ENCODE measurements at places on chromosomes 3 and 15.

GRCh38 chr3:138732456-138732855, 102.3 kb downstream of the PIK3CB start:
- no peak for DNase-seq

- no peak for DNase-seq
These were observed 1.1 kb downstream of the DNAJB11 start for GRCh38 chr3:186571644-186572013.

DNA sequence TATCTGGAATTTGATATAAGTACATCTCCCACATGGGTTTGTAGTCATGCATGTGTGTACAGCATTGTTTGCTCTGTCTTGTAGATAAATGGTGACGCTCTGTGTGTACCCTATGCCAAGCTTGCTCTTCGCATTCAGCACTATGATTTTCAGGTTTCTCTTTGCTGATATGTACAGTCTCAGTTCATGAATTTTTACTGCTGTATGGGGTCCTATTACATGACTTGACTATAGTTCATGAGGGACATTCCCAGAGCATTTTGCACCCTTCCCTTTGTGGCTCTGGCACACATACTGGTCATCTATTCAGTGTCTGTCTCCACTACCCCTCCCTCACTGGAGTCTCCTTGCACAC, 132.7 kb downstream of the EEFSEC start:
- DNase-seq, result no peak

DNA sequence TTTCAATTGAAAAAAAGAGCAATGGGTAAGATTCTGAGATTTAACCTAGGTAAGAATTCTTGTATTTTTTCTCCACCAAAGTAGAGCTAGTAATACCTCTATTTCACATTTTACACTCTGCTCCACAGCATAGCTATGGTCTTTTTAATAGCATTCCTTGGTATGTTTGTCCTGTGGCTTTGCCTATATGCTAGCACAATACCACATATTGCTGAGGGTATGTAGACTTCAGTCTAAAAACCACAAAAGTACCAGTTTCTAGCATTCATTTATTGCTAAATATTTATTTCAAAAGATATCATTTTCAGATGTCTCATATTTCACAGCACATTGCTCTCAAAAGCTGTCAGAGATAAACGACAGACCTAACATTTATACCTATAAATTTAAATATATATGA, 18.2 kb upstream of the EOGT start:
- DNase-seq, result no peak

GRCh38 chr3:193716150-193716549, 123.1 kb downstream of the OPA1 start:
- no peak for DNase-seq

DNA sequence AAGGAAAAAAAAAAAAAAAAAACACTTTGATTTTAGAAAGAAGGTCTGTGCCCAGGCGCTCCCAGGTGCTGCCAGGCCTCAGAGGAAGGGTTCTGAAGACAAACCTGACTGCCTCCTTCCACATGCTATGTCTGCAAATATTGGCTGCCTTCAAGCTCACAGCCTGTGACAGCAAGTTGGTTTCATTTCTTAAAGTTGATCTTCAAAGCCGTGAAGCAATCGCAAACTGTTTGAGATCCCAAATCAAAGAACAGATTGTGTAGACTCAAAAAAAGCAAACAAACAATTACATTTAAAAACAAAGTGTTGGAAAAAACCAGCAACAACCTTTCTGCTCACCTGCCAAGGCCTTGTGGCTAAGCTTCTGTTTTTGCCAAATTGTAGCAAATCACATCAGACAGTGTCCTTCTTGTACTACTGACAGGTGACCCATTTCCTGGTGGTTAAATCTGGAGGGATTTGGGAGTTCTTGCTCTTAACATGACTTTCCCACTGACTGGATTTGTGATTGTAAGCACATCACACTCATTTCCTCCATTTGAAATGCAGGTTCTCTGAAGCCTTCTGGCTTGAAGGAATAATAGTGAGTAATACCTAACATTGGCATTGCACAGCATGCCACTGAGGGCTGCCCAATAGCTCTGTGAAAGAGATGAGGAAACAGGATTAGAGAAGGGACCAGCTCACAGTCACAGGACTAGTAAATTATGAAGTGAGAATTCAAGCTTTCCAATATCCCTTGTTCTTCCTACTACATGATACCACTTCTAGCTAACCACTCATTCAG, 502.4 kb downstream of the LPP start:
- DNase-seq, result no peak

DNA sequence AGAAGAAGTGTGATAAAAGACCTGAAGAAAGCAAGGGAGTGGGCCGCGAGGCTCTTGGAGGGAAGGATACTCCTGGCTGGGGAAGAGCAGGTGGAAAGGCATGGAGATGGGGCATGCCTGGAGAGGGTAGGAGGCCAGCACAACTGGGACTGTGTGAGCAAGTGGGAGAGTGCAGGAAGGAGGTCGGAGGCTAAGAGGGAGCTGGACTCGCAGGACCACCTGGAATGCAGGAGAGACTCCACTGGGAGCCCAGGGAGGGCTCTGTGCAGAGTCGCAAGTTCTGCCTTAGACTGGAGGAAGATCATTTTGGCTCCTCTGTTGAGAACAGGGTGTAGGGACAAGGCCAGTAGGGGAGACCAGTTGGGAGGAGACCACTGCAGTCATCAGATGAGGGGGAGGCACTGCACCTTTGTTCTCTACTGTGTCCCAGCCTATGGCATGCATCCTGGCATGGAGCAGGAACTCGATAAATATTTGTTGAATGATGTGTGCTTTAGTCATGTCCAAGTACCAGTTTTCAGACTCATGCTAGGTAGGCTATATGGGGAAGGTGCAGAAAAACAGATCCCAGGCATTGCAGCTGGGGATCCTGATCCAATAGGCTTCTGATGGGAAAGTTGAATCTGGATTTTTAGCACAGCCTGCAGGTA, 13.7 kb downstream of the FAM107A start:
- no peak for DNase-seq

GRCh38 chr3:45515999-45516725, 78.4 kb upstream of the LIMD1 start:
- DNase-seq, result no peak

GRCh38 chr3:190534986-190535385, 21.1 kb downstream of the IL1RAP start:
- DNase-seq, result no peak

- DNase-seq, result no peak
These were observed 722 bp upstream of the ZXDC start for GRCh38 chr3:126476166-126477060.

DNA sequence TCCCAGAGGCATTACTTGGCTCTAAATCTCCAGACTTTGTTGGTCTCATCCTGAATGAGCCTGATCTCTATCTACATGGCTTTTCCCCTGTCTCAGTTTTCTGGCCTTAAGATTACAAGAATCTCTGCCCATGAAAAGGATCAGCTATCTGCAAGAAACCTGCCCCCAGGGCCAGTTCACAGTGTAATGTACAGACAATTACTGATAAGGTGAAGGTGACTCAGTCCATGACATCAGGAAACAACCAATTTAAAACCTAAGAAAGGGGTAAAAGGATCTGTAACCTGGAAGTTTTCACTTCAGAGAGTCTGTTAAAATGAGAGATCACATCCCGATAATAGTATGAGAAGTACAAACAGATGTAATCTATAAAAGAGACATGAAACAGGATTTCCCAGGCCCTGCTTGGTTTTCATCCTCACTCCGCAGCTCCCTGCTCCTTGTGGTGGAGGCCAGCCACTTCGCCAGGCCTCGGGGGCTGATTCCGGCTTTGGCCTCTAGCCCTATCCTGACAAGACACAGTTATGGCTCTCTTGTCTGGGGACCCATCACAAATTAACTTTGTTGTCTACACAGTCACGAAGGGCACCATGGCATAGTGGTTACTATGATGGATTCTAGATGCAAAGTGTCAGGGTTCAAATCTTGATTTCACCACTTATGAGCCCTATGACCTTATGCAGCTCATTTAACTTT, 136.9 kb downstream of the THSD4 start:
- no peak for DNase-seq

DNA sequence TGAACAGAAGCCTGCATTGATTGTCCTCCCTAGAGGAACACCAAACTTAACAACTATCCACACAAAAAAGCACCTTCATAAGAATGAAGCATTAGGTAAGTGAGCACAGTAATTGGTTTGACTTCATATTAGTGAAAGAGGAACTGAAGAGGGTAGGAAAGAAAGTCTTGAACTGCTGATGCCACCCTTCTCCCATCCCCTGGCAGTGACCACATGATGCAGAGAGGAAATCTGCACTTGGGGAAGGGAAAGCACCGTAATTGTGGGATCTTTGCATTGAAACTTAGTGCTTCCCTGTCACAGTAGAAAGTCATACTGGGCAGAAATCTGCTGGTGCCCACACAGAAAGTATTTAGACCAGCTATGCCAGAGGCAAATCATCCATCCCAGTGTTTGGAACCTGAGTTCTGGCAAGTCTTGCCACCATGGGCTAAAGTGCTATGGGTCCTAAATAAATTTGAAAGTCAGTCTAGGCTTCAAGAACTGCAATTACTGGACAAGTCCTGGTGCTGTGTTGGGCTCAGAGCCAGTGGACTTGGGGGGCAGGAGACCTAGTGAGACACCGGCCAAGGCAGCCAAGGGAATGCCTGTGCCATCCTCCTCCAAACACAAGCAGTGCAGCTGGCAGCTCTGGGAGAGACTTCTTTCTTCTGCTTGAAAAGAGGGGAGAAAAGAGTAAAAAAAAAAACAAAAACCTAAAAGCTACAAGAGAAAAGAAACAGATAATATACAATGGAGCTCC, 63.6 kb downstream of the SLC15A2 start:
- DNase-seq, result no peak

DNA sequence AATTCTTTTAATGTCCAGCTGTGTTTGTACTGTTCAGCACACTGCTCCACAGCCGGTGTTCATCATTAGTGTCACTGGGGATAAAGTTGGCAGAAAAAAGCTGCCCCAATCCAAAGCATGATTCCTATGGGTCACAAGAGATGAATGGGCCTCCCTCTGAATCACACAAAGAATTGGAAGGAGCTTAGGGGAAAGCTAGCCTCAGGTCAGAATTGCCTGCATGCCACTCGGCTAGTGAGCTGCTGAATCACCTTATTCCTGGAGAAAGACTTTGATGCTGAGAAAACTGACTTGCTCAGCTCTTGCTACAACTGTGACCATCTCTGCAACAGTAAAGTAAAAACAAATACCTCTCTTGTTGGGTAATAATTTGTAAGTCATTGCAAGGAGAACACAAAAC, 3.5 kb downstream of the CCK start:
- DNase-seq, result no peak

- DNase-seq, result no peak
These were observed 681.2 kb upstream of the GRM7 start for GRCh38 chr3:6179761-6180160.

GRCh38 chr3:67335813-67336212, 318.6 kb downstream of the SUCLG2 start:
- no peak for DNase-seq

DNA sequence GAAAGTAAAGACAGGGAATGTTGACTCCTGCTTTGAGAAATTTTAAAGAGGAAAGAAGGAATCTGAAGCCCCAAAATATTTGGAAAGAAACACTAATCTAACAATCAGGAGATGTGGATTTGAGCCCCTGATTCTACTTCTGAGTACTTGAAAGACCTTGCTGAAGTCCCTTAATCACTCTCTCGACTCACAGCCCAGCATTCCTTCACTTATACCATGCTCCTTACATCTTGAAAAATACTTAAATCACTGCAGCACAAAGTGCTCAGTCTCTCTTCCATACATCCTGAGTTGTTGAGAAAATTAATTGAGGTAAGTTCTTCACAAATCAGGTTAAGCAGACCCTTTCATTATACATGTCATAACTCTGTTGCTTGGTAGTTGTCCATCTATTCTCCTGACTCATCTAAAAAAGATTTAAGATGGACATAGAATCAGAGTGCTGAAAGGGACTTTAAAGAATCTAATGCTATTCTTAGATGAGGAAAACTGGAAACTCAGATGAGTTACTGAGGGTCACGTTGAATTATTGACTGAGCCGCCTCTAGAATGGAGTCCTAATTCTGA, 72.8 kb upstream of the THSD4 start:
- no peak for DNase-seq

GRCh38 chr15:95300958-95301357, 1029.5 kb upstream of the NR2F2 start:
- no peak for DNase-seq

GRCh38 chr3:169759256-169759655, 5.6 kb downstream of the TERC start:
- DNase-seq, result no peak

GRCh38 chr15:99473981-99474906, 91.5 kb upstream of the MEF2A start:
- DNase-seq, result no peak

GRCh38 chr3:151345859-151346258, 16.5 kb upstream of the P2RY13 start:
- DNase-seq, result no peak

DNA sequence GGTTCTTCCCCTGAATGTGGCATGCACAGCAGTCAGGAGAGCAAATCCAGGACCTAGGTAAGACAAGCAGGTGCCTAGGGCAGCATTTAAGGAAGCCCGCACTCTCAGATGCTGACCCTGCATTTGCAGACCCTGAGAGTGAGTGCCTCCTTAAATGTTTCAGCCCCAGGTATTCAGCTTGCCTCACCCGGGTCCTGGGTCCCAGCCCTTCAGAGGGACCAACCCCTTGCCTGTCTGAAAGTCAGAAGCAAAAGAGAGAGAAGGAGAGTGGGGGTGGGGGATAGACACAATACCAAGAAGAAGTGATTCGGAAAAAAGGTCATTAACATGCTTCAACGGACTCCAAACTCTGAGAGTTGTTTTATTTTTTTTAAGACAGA, 75.0 kb downstream of the MEGF11 start:
- DNase-seq, result no peak

GRCh38 chr15:101127506-101128076, 124.3 kb downstream of the CHSY1 start:
- peak; percentile 58 for DNase-seq

DNA sequence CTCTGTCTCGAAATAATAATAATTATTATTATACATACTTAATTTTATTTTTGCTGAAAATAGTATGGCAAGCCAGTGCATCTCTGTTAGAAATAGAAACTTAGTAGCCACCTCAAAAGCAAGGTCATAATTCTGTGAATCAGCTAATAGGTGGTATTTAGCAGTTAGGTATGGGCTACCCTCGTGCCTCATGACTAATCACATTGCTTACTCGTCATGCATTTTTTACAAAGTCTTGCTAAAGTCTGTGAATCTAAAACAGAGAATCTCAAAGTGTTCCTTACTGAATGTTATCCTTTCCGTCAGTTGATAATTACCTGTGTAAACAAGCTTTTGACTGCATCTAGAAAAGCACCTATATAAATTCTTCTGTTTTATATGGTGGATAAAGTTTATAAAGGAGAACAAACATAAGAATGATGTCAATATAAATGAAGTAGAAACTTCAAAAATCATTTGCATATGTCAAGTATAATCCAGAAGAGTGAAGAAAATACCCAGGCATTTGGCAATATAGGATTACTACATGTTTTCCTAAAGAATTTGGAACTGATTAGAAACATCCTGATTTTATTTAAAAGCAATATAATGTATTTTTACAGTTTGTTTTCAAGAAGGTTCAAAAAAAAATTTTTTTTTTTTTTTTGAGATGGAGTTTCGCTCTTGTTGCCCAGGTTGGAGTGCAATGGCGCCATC, 6.2 kb downstream of the PPARG start:
- no peak for DNase-seq

- DNase-seq, result no peak
These were observed 3.6 kb downstream of the RAD18 start for GRCh38 chr3:8959668-8960067.
